ENCODE measurements at places on chromosomes 6 and 20. TPM values are rescaled to one million over a fixed set of nuclear protein-coding genes. Genes with fewer than 3 reads are reported as not detected.

Gene HLA-G
- total RNA-seq = not detected

Gene PDE10A
- 17.3 TPM for total RNA-seq

GRCh38 chr20:60123096-60123495 lies 164.9 kb downstream of the CDH26 start:
- no peak for DNase-seq

GRCh38 chr20:24705486-24705885 lies 236.1 kb downstream of the SYNDIG1 start:
- no peak for DNase-seq

DNA sequence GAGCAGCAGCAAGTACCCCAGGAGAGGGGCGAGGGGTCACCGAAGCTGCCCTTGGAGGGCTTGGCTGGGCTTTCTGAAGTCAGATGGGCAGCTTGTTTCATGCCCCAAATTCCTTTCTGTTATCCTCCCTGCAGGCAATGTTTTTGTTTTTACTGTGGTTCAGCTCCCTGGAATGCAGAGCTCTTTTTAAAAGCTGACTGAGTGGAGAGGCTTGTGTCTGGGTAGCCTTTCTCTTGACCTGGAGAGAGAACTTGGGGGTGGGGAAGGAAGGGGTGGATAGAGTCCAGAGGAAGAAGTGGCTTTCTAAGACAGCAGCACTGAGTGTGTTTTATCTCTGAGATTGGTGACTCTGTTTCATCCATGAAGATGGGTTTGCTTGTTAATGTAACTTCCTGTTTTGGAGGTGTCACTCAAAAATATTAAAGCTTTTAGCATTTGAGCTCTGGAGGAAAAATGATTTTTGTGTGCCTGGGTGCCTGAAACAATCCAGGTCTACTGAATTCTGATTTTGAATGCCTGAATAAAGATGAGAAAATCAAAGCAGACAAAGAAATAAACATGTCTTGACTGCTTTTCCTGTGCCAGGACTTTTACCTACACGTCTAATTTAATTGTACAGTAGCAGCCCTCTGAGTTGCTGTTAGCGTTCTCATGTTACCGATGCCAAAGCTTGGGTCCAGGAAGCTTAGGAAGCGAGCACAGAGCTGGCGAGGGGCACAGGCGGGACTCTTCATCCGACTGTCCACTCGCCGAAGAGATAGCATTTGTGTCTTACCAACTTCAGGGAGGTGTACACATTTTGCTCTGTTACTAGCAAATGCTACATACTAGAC lies 78.2 kb upstream of the EEF1E1 start:
- peak; percentile 83 for DNase-seq

DNA sequence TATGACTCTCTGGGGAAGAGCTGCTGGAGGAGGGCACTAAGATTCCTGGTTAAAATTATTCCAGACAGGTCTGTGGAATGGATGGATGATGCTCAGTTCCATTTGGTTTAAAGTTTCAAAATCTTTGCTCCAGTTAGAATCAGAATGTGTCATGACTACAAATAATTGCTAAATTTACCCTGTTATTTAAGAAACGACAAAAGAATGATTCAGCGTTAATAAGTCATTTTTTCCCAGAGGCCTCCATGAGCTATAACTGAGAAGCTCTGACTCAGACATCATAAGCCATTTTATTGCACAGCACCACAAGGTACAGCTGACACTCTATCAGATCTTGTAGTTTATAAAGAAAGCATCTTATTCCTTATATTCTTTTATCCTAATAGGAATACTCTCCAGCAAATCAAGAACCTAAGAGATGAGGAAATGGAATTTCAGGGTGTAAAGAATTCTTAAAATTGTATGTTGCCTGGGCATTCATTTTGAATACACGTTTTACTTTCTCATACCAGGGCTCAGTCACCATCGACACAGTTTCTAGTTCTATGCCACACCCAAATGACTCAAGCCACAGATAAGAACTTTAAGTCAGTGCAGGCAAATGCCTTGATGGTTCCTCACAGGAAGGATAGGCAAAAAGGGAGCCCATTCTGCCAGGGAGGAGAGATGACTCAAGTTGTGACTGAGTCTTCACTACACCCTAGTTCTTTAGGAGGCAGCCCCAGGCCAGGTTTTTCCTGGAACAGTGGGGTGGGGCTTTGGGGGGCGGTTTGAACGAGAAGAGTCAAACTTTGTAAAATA lies 636.0 kb downstream of the MMUT start:
- no peak for DNase-seq

Gene LTB
- total RNA-seq = 0.15 TPM

Gene CALHM4
- total RNA-seq = not detected

DNA sequence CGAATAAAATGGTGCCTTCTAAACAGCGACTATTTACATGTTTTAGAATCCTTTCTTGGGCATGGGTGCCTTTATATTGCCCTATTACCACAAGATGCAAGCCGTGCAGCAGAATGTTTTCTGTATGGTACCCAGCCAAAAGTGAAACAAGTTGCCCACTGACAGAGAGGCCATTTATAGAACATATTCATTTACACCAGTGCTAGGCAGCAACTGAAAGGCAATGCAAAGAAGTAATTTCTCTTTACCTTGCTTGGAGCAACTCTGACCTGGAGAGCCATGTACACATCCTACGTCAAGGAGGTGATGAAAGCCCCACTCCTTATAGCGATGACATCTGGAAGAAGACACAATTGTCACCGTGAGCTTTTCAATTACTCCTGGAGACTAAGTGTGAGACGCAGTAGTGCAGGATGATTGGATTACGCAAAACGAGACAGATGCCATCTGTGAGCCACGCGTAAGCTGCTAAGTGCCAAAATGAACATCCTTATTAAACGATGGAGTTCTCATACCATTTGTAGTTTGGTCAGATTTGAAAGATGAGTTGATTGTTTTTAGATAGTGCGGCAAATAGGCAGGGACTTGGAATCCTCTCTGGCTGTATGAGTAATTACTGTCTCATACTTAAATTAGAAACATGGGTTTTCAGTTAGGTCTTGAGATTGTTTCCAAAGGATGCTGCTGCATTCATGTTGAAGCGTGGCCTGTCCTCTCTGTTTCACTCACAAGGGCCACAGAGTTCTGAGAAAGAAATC lies at the start of gene TMEM244:
TSS of gene TMEM244 (minus strand) at position 408 of the 758 bp plus-strand sequence. CDS start at position 281, 127 bp downstream.
- no peak for DNase-seq

Gene OR14J1
- 0.03 TPM for total RNA-seq

Gene WFDC12
- total RNA-seq = not detected

- DNase-seq = no peak
Measured at GRCh38 chr6:170459451-170459850, 93.7 kb downstream of the PSMB1 start.

DNA sequence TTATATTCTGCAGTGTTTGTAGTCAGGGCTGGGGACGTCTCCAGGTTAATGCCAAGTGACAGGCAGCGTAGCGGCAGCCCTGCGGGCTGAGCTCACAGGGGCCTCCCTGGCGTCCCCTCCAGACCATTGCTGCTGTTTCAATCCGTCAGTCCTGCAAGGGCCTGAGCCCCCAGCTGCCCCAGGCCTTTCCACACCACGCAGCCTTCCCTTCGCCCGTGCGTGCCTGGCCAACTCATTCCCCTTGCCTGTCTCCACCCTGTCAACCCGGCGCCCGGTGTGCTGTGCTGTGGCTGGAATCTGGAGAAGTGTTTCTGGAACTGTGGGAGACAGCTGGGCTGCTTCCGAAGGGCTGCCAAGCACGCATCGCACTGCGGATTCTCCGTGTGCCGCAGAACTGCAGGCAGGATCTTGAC lies 11.9 kb downstream of the BHLHE23 start:
- no peak for DNase-seq

DNA sequence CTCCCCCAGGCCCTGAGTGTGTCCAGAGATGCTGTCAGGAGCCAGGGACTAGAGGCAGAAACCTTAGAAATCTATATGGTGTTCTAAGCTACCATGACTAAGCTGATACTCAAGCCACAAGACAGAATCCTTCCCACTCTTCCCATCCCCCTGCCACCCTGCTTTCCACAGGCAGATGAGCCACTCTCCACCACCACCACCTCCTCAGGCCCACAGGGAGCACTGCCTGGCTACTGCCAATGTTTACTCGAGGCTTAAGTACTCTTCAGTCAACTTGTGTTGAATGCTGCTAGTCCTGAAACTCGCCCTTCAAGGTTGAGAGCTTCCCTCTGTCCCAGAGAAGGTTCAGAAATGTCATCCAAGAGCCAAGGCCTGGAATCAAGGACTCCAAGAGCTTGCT lies 56.2 kb downstream of the CENPW start:
- no peak for DNase-seq

DNA sequence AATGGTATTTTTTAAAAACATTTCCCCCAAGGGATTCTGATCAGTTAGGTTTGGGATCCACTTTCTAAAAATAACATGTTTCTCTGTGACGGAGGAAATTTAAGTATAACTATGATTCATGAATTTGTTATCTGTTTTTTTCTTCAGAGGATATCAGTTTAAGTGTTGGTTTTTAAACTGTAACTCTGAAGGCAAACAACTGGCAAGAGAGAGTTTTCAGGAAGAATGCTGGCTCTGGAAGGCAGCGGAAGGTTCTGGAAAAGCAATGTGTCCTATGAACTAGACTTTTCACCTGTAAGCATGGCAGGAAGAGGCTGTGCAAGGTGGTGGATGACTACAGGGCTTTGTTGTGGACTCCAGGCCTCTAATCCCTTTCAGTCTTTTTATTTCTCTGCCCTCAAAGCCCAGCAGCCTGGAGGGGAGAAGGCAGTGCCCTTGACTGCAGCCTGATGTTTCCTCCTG lies 153.1 kb downstream of the GMPR start:
- DNase-seq = no peak

Gene GDAP1L1
- 1.3 TPM for total RNA-seq

GRCh38 chr6:98716341-98716740 lies 118.0 kb upstream of the POU3F2 start:
- DNase-seq = peak; percentile 69

- DNase-seq = peak; percentile 36
Measured at GRCh38 chr6:119110601-119111548, 32.4 kb upstream of the FAM184A start.

Gene SNX9
- 17.8 TPM for total RNA-seq

GRCh38 chr6:99216959-99217358 lies 132.5 kb downstream of the FAXC start:
- DNase-seq = no peak

GRCh38 chr20:60764771-60765170 lies 487.3 kb upstream of the CDH4 start:
- no peak for DNase-seq

DNA sequence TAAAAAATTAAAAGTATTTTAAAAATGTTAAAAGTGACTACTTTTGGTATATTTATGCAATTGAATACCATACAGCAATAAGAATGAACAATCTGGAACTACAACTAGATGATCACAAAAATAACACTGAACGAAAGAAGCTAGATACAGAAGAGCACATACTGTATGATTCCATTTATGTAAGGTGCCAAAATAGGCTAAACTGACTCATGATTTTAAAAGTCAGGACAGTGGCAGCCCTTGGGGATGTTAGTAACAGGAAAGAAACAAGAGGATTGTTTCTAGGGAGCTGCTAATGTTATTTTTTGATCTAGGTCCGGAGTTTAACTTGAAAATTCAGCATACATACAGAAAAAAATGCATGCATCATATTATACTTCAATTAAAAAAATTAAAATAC lies 42.3 kb downstream of the KIF13A start:
- no peak for DNase-seq

DNA sequence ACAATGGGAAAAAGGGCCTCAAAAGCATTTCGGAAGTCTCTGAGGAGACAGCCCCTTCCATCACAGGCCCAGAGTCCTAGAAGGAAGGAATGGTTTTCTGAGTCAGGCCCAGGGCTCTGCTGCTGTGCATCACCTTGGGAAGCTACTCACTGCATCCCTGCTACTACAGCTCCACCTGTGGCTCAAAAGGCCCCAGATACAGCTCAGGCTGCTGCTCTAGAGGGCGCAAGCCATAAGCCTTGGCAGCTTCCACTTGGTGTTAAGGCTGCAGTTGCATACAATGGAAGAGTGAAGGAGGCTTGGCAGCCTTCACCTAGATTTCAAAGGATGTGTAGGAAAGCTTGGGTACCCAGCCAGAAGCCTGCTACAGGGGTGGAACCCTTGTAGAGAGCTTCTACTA lies 54.8 kb downstream of the MEI4 start:
- DNase-seq = no peak

Gene C6orf163
- 2.6 TPM for total RNA-seq

Gene MATN4
- total RNA-seq = 0.06 TPM

Gene SAPCD1
- total RNA-seq = 10.1 TPM

GRCh38 chr6:107800564-107801164 lies 23.4 kb downstream of the SCML4 start:
- DNase-seq = no peak

DNA sequence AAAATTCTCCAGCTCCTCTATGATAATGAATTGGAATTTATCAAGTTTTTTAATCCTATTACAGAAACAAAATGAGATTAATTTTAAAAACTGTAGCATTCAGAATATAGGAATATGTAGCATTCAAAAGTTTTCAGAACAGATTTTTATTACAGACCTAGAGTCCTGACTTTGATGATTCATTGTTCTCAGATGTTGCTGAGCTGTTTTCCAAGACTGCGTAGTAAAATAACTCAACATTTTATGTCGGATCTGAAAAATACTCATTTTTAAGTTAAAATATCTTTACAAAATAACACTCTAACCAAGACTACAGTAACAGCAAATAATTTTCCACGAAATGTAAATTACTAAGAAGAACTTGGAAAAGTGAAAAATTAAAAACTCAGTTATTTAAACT lies 67.1 kb downstream of the SYCP2 start:
- DNase-seq = no peak

DNA sequence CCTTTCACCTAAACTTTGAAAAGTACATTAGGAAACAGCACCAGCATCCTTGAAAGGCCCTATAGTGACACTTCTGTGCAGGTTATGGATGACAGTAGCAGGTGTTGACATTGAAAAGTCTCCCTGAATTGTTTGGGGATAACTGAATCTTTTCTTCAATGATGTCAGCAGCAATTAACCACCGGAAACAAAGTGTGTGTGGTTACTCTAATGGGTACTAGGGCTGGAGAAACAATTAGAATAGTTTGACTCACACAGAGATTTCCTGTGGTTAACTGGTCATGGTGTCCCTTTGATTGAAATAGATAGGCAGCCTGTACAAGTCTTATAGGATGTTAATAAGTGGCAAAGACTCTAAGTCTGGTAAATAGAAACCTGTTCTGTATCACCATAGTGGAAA lies 189.1 kb downstream of the TBX18 start:
- DNase-seq = no peak

DNA sequence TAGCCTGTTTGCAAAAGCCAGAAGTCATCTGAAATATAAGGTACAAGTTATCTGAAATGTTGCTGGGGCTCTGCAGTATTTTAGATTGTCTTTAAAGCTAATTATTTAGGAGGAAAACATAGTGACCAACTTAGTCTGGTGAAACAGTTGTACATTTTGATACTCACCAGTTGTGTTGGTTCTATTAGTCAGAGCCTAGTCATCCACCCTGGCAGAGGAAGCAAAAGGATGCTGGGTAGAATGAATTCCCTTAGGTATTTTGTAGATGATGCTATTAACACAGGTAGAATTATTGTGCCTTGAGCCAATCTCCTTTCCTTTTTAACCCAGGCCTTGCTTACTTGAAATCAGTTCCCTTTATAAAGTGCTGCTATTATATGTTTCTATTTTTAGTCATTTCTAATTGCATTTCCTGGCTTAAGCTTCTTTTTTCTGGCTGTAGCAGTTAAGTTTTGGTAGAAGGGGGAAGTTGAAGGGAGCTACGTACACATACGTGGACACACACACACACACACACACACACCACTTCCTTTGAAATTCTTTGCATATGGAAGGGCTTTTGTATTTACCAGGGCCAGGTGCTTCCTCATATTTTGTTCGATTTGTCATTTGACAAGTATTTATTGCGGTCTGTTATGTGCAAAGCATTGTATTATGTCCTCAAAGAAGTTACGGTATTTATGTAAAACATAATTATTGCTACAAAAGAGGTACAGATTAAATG lies 82.4 kb downstream of the RTN4IP1 start:
- no peak for DNase-seq
